ENCODE measurements at places on chromosomes 16 and 17.

- no peaks in the 10 kb centered on the region for H3K36me3 ChIP-seq
- no peak for DNase-seq
- no peaks in the 10 kb centered on the region for H3K27me3 ChIP-seq
- no peaks in the 10 kb centered on the region for H3K4me1 ChIP-seq
- no peak overlapping the region for H3K27ac ChIP-seq
Observed at GRCh38 chr16:19933740-19934139, 49.1 kb upstream of the GPRC5B start.

GRCh38 chr17:76682296-76682695 lies 28.5 kb downstream of the MXRA7 start:
- H3K36me3 ChIP-seq, result peaks cover 43% of the 10 kb centered on the region
- peaks cover 19% of the 10 kb centered on the region for H3K4me1 ChIP-seq
- DNase-seq, result no peak
- H3K27me3 ChIP-seq, result no peaks in the 10 kb centered on the region

GRCh38 chr17:81711814-81712467 lies at the start of gene SLC25A10:
SLC25A10 (plus strand) TSS chr17:81712284; CDS start chr17:81712427, 143 bp downstream.
- H3K36me3 ChIP-seq, result peaks cover 2% of the 10 kb centered on the region
- H3K4me1 ChIP-seq, result peaks cover 34% of the 10 kb centered on the region
- H3K27ac ChIP-seq, result no peak within 1 kb of the TSS
- DNase-seq, result no peak
- no peaks in the 10 kb centered on the region for H3K27me3 ChIP-seq

DNA sequence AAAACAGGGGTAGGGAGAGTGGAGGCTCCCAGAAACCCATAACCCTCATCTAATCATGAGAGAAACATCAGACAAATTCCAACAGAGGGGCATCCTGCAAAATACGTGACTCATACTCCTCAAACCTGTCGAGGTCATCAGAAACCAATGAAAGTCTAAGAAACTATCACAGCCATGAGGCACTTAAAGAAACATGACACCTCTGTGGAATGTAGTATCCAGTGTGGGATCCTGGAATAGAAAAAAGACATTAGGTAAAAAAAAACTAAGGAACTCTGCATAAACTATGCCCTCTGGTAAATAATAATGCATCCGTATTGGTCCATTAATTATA lies 16.4 kb downstream of the CDH5 start:
- H3K27ac ChIP-seq, result no peak overlapping the region
- H3K36me3 ChIP-seq, result no peaks in the 10 kb centered on the region
- H3K27me3 ChIP-seq, result no peaks in the 10 kb centered on the region
- DNase-seq, result no peak
- no peak overlapping the region for H3K4me3 ChIP-seq

DNA sequence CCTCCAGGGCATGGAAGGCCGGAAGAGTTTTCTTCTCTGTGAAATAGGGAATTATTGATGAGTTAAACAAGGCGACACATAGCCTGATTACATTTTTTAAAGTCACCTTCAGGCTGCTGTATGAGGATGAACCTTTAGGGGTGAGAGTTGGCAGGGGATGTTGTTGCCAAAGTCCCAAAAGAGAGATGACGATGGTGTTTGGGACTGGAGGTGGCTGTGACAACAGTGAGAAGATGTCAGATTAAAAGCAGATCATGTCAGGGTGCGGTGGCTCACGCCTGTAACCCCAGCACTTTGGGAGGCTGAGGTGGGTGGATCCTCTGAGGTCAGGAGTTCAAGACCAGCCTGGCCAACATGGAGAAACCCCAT lies 16.8 kb upstream of the ASGR2 start:
- H3K27me3 ChIP-seq, result no peaks in the 10 kb centered on the region
- DNase-seq, result no peak
- H3K27ac ChIP-seq, result peak overlapping the region; percentile 37
- no peaks in the 10 kb centered on the region for H3K4me1 ChIP-seq
